ENCODE measurements at places on chromosomes 1 and 21.

- DNase-seq = no peak
These were observed 13.6 kb upstream of the TARS2 start for GRCh38 chr1:150473659-150474058.

- DNase-seq = no peak
These were observed 23.3 kb downstream of the ETNK2 start for GRCh38 chr1:204128464-204128963.

DNA sequence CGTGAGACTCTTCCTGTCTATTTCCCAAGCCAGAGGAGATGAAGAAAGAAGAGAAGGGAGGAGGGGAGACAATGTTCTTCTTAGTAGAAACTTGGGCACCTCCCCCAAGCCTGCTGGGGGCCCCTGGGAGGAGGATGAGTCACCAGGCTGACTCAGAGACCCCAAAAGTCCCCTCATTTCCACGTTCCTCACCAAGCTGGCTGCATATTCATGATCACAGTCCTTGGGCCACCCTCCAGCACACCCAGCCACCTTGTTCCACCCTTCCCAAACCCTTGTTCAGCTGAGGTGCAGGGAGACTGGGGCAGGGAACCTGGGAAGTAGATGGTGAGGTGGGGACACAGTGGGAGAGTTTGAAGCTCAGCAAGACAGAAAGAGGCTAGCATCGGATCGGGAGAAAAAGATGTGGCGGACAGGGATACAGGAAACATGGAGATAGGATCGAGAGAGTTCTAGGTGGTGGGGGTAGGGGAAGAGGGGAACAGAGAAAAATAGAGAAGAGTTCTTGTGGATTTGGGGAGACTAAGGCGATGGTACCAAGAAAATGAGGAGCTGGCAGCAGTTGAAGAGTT lies 712 bp downstream of the RAB13 start:
- no peak for DNase-seq

GRCh38 chr1:165562571-165562970 lies 18.8 kb downstream of the LRRC52 start:
- no peak for DNase-seq

GRCh38 chr1:176693697-176694329 lies 230.8 kb downstream of the PAPPA2 start:
- no peak for DNase-seq

GRCh38 chr1:12052008-12052573 lies 11.0 kb upstream of the TNFRSF8 start:
- DNase-seq = no peak

DNA sequence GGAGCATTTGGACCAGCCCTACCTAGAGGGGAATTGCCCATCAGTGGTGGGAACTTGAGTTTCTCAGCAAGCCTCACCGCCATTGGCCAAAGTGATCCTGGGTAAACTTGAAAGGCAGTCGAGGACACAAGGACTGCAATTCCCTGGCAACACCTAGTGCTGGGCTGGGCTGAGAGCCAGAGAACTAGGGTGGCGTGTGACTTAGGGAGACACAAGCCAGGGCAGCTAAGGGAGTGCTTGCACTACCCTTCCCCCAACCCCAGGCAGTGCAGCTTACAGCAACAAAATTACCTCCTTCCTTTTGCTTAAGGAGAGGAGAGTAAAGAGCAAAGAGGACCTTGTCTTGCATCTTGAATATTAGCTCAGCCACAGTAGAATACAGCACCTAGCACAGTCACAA lies 176.9 kb upstream of the PRMT6 start:
- DNase-seq = no peak

- no peak for DNase-seq
These were observed 62.5 kb upstream of the TNFSF4 start for GRCh38 chr1:173269490-173270230.

GRCh38 chr1:172421974-172422604 lies 1.6 kb downstream of the C1orf105 start:
- no peak for DNase-seq

GRCh38 chr1:19676438-19676922 lies 11.8 kb downstream of the HTR6 start:
- DNase-seq = no peak

GRCh38 chr1:224929335-224930237 lies at the start of gene DNAH14:
Gene DNAH14, plus strand, starts transcription at chr1:224929675. Its CDS starts 23,028 bp downstream, at chr1:224952703.
- no peak for DNase-seq

DNA sequence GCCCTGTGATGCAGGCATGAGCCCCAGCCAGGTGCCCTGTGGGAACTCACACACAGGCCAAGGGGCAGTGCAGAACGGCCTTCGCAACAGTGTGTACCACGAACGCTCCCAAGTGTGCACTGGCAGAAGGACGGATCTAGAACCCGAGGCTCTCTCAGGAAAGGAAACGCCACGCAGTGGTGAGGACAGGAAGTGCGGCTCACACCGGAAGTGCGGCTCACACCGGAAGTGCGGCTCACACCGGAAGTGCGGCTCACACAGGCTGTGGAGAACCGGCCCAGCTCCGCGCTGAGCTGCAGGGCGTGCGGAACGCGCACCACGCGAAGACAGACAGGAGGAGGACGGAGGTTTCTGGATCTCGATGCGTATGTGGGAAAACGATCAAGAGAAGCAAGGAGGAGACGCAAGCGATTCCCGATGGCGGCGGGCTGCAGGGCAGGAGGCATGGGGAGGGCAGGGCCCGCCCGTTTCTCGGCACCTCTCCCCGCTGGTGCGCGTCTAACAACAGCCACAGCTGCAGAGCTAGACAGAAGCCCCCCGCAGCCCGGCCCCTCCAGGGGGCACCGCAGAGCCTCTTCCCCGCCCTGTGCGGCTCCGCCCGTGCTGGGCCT lies 35.9 kb upstream of the TMEM52 start:
- DNase-seq = no peak

- DNase-seq = no peak
These were observed 120.0 kb downstream of the SETD4 start for GRCh38 chr21:35940074-35940927.

- DNase-seq = no peak
These were observed 5.2 kb upstream of the TTC4 start for GRCh38 chr1:54710434-54710833.

Measured in cerebellar nuclear complex (tissue), 1 donor.